Activated T-helper 2 cell treated with anti-CD3 and anti-CD28 coated beads, Interferon-gamma antibody, Interleukin-2, Interleukin-4, amounts not matched to agents 10 μg/mL and 5 μg/mL and 100 μg/mL, durations not matched to agents 14 hours and 24 hours and 36 hours (primary cell): ENCODE measurements at places on chromosomes 6 and 20.
A peak's percentile ranks its signal among the peaks of the same experiment; 100 is the strongest.

DNA sequence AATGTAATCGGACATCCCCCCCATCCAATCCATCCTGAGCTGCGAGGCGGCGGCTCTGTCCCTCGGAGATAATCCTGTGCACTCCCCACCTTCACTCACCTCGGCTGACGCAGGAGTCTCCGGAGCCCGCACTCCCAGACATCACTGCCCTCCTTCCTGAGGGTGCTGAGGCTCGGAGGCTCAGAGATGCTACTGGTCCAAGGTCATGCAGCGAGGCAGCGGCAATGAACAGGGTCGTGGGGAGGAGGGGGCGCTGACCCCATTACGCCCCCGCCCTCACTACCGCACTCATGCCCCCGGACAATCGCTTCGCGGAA lies 485 bp downstream of the ADISSP start:
- H3K27me3 ChIP-seq: no peaks in the 10 kb centered on the region
- H3K27ac ChIP-seq: no peak overlapping the region
- H3K36me3 ChIP-seq: peaks cover 3% of the 10 kb centered on the region
- H3K4me3 ChIP-seq: peak overlapping the region; percentile 86

- peaks cover 34% of the 10 kb centered on the region for H3K36me3 ChIP-seq
- H3K27ac ChIP-seq: no peak overlapping the region
- no peaks in the 10 kb centered on the region for H3K27me3 ChIP-seq
- no peak for DNase-seq
Measured at GRCh38 chr20:3898639-3899038, 9.5 kb downstream of the PANK2 start.

GRCh38 chr20:40519918-40520317 lies 169.1 kb downstream of the MAFB start:
- no peak overlapping the region for H3K4me3 ChIP-seq
- H3K36me3 ChIP-seq: no peaks in the 10 kb centered on the region
- no peaks in the 10 kb centered on the region for H3K27me3 ChIP-seq
- H3K4me1 ChIP-seq: no peaks in the 10 kb centered on the region
- no peak for DNase-seq
- no peak overlapping the region for H3K27ac ChIP-seq

- H3K27me3 ChIP-seq: peaks cover under 1% of the 10 kb centered on the region
- H3K4me3 ChIP-seq: peak overlapping the region; percentile 68
- H3K36me3 ChIP-seq: peaks cover 12% of the 10 kb centered on the region
- DNase-seq: peak; percentile 55
- H3K4me1 ChIP-seq: peaks cover 48% of the 10 kb centered on the region
Measured at GRCh38 chr6:3026791-3027626, 27.3 kb downstream of the NQO2 start.

GRCh38 chr6:52995913-52996645 lies 995 bp upstream of the GSTA4 start:
- H3K27me3 ChIP-seq: peaks cover 8% of the 10 kb centered on the region
- DNase-seq: peak; percentile 23
- H3K36me3 ChIP-seq: peaks cover 33% of the 10 kb centered on the region
- H3K27ac ChIP-seq: peak overlapping the region; percentile 90
- H3K4me3 ChIP-seq: peak overlapping the region; percentile 90

- no peak overlapping the region for H3K27ac ChIP-seq
- H3K36me3 ChIP-seq: peaks cover 26% of the 10 kb centered on the region
- peak; percentile 51 for DNase-seq
- no peak overlapping the region for H3K4me3 ChIP-seq
- no peaks in the 10 kb centered on the region for H3K27me3 ChIP-seq
- peaks cover 31% of the 10 kb centered on the region for H3K4me1 ChIP-seq
Measured at GRCh38 chr20:32521780-32522525, 63.2 kb downstream of the NOL4L start.

- H3K4me1 ChIP-seq: peaks cover 60% of the 10 kb centered on the region
- peak overlapping the region; percentile 94 for H3K27ac ChIP-seq
- H3K4me3 ChIP-seq: peak overlapping the region; percentile 13
Measured at GRCh38 chr6:20192625-20193024, 19.6 kb downstream of the MBOAT1 start.

DNA sequence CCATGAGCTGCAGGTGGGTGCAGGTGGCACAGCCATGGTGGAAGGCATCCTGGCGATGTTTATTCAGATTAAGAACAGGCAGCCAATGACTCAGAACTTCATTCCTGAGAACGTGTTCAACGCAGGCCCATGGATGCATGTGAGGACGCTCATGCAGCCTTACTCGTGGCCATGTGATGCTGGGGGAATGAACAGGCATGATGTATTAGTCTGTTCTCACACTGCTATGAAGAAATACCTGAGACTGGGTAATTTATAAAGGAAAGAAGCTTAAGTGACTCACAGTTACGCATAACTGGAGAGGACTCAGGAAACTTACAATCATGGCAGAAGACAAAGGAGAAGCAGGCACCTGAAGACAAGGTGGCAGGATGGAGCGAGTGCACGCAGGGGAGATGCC lies 146.6 kb downstream of the RNASET2 start:
- no peak for DNase-seq
- peaks cover 2% of the 10 kb centered on the region for H3K27me3 ChIP-seq
- no peak overlapping the region for H3K27ac ChIP-seq
- H3K36me3 ChIP-seq: peaks cover 5% of the 10 kb centered on the region
- no peak overlapping the region for H3K4me3 ChIP-seq

DNA sequence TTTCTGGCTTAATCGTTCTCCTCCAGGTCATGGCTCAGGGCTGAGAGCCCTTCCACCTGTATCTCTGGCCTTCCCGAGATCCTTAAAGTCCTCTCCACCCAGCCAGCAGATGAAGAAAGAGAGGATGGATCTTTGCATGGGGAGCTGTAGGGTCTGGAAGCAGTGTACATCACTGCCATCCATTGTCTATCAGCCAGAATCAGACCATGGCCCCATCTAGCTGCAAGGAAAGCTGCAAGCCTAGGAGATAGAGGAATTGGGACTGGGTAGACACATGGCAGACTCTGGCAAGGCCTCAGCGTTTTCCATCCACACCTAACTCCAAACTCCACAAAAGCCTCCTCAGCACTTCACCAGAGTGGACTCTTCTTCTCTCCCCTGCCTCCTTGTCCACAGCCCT lies 113.8 kb upstream of the MAFB start:
- H3K27ac ChIP-seq: no peak overlapping the region
- H3K4me1 ChIP-seq: no peaks in the 10 kb centered on the region
- DNase-seq: no peak
- no peak overlapping the region for H3K4me3 ChIP-seq
- peaks cover 5% of the 10 kb centered on the region for H3K27me3 ChIP-seq
